T-helper 2 cell (primary cell): ENCODE measurements at places on chromosomes 11 and 22.

- DNase-seq = no peak
Observed at GRCh38 chr11:130671801-130672700, 223.6 kb downstream of the ADAMTS15 start.

DNA sequence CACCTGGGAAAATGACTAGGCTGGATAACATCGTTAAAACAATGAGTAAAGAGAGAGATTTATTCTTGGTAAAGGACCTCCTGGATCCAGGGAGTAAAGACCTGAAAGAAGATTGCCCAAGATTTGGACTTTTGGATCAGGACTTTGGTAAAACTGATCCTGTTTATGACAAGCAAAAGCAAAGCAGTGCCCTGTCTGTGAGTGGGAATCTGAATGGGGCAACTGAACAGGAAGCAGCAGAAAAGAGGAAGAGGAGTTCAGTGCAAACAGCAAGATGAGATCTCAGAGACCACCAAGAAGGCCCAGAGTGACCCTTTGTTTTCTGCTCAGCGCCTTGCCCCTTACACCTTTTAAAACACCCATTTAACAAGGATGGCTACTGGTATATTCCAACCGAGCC is 122.0 kb downstream of the VPREB1 start:
- DNase-seq = no peak

- no peak for DNase-seq
Observed at GRCh38 chr22:28608546-28608945, 71.1 kb downstream of the TTC28 start.

DNA sequence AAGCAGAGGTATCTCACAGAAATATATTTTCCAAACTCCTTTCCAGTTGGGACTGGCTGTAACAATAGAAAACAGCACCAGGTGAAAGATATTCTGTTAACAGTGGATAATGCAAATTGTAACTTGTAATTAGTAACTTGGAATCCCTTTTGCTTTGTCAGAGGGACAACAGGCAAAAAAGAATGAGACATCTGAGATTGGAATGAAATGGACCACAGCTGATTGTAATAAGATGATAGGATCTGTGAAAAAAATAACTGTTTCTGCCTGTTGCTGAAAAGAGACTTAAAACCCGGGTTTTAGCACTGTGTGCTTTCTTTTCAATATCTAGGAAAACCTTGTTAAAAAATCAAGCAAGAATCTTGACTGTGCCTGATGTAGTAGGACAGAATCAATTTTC is 655.7 kb downstream of the METTL15 start:
- DNase-seq = no peak

DNA sequence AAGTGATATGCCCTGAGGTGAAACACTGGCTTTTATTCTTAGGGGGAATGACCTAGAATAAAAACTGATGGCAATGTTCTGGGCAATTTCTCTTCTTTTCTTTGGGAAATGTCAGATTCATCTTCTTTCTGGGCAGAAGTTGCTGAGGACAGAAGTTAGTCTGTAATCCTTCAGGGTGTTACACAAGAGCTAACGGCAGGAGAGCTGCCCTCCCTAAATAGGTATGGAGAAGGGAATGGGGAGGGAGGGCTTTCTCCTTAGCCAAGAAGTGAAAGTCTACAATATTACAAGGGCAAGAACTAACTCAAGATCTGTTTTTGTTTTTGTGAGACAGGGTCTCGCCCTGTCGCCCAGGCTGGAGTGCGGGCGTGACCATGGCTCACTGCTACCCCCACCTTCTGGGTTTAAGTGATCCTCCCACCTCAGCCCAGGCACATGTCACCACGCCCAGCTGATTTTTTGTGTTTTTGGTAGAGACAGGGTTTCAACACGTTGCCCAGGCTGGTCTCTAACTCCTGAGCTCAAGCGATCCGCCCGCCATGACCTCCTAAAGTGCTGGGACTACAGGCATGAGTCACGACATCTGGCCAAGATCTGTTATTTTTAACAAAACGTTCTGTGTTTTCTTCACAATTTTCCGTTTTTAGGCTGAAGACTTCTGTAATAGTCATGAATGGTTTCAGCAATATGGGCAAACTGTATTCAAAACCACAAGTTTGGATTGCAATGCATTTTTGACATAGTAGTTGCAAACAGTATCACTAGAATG is 7.2 kb downstream of the PIWIL4 start:
- DNase-seq = no peak

DNA sequence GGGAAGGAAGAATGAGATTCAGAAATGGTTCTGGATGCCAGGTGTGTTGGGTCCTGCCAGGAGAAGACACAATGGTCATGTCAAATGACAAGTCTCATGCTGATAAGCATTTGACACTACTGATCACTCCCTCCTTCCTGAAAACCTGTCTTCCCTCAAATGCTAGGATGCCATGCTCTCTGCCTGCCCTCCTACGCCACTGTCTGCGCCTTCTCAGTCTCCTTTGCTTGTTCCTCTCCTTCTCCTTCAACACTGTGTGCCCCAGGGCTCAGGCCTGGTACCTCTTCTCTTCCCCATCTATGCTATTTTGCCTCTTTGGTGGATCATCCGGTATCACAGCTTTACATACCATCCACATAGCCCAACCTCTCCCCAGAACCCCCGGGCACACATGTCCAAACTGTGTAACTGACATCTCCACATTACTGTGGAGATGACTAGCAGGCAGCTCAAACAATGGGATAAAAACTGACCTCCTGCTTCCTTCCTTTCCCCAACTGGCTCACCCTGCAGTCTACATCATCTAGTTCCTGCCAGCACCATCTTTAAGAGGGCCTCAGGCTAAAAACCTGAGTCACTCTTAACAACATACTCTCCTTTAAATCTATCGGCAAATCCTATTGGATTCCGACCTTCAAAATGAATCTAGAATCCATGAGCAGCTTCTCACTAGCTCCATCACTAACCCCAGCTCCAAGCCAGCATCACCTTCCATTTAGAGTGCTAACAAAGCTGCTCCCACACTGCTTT is 8.2 kb downstream of the AP1B1 start:
- DNase-seq = no peak

GRCh38 chr11:23313001-23313400 is 452.7 kb upstream of the CCDC179 start:
- DNase-seq = no peak
